CD4-positive, alpha-beta T cell treated with Interleukin-15 for 1 hour (primary cell): ENCODE measurements at places on chromosomes 3 and 15.

- DNase-seq = no peak
These were observed 1273.6 kb upstream of the GBE1 start for GRCh38 chr3:83034806-83035703.

DNA sequence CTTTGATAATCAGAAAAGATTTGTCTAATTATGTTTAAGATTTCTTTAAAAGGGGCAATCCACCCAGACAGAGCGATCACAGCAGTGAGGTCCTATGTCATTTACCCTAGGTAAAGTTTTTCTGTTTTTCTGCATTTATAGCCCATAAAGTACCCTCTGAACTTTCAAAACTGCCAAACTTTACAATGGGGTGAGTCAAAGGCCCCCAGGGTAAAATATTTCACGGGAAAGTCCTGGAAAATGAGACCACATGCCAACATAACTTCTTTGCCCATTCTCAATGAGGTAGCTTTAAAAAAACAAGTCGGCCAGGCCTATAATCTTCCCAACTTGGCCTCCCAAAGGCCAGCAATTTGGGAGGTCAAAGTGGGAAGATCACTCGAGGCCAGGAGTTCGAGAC lies 53.0 kb downstream of the SUCLG2 start:
- no peak for DNase-seq

GRCh38 chr3:129940086-129940485 lies 34.4 kb upstream of the TRH start:
- no peak for DNase-seq

DNA sequence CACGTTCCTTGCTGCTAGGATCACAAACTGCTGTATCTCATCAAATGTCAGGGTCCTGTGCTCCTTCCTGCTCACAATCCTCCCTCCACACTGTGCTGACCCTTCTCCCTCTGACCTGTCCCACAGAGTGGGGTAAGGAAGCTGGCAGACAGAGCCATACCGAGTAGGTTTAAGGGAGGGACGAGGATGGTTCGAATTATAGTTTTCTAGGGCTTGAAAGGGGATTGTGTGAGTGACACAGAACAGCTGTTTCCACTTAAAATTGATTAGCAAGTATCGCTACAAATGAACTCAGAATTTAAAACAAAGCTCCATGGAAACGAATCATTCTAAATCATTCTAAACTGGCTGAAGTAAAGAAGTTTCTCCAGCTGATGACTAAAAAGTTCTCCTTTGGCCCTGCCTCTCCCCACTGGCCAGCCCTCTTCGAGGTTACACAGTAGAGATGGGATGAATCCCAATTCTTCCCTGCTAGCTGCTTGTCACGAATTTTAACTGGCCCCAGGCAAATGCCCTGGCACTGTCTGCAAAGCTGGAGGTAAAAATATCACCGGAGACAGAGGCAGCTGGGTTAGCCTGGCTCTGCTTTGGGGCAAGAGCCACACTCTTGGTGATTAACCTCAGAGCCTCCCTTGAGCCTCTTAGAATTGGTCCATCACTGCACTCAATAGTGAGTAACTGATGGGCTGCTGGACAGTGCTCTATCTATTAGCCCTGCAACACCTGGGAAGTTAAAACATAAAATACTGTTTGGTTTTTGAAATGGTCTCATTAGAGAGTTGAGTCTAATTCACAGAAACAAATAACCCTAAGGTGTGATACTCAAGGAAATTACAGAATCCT lies 194.9 kb downstream of the CHST2 start:
- DNase-seq = no peak

GRCh38 chr15:81165535-81165934 lies 31.1 kb upstream of the IL16 start:
- no peak for DNase-seq

- DNase-seq = no peak
These were observed 33.1 kb downstream of the CP start for GRCh38 chr3:149188494-149188893.

GRCh38 chr3:4492208-4493013 lies 737 bp upstream of the ITPR1 start:
- DNase-seq = peak; percentile 50

DNA sequence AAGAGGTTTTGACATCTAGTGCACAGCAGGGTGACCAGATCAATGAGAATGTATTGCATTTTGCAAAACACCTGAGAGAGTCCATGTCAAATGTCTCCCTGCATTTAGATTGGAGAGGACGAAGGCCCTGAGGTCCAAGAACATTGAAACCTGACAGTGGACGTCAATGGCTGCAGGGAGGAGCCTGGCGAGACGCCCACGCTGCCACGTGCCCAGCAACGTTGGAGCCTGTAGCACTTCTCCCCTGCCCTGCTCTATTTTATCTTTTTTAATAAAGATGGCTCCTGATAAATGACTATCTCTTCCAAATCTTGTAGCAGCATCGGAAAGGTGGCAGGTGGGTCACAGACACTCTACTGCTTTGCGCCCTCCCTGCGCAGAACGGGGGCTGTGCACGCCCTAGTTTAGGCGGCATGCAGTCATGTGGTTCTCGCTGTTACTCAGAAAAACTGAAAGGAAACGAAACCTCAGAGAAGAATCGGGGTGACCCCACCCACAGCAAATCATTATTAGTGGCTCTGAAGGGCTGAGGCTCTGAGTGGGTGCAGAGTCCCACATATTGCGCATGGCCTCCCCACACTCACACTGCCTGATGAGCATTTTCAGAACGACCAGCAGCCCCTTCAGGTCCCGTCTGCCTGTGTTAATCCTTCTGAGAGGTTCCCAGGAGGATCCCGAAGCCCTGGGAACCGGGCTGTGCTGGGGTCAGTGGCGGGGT lies 62.5 kb upstream of the TAMM41 start:
- DNase-seq = no peak

GRCh38 chr3:57770009-57770827 lies 14.1 kb downstream of the SLMAP start:
- DNase-seq = no peak

- no peak for DNase-seq
These were observed 33.3 kb downstream of the TFDP2 start for GRCh38 chr3:142115867-142116668.

DNA sequence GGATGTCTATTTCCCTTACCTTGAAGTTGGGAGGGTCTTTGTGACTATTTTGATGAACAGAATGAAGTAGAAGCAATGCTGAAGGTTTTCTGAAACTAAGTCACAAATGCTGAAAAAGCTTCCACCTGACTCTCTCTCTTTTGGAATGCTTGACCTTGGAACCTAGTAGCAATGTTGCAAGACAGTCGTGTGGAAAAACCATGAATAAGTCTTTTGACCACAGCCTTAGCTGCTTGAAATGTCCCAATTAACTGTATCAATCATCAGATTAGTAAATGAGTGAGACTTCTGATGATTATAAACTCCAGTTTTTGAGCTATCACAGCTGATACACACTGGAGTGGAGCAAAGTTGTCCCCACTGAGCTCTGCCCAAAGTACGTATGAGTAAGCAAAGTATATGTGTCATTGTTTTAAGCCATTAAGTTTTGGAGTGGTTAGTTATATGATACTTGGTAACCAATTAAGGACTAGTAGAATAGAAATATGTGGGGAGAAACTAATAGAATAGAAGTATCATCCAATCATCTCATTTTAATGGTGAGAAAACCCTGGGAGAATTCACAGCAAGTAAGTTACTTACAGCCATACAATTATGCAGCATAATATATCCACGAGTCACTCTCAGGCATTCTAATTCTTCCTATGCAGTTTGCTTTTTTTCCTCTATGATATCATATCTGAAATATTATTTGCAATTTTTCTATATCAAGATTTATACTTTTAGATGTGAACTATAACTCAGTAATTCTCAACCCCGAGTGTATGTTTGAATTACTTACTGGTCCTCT lies 1010.6 kb downstream of the ROBO2 start:
- DNase-seq = no peak

- DNase-seq = no peak
These were observed 78.7 kb downstream of the SLC9A9 start for GRCh38 chr3:143769616-143770015.

- no peak for DNase-seq
These were observed 1.7 kb downstream of the ZMAT3 start for GRCh38 chr3:179069762-179070390.

DNA sequence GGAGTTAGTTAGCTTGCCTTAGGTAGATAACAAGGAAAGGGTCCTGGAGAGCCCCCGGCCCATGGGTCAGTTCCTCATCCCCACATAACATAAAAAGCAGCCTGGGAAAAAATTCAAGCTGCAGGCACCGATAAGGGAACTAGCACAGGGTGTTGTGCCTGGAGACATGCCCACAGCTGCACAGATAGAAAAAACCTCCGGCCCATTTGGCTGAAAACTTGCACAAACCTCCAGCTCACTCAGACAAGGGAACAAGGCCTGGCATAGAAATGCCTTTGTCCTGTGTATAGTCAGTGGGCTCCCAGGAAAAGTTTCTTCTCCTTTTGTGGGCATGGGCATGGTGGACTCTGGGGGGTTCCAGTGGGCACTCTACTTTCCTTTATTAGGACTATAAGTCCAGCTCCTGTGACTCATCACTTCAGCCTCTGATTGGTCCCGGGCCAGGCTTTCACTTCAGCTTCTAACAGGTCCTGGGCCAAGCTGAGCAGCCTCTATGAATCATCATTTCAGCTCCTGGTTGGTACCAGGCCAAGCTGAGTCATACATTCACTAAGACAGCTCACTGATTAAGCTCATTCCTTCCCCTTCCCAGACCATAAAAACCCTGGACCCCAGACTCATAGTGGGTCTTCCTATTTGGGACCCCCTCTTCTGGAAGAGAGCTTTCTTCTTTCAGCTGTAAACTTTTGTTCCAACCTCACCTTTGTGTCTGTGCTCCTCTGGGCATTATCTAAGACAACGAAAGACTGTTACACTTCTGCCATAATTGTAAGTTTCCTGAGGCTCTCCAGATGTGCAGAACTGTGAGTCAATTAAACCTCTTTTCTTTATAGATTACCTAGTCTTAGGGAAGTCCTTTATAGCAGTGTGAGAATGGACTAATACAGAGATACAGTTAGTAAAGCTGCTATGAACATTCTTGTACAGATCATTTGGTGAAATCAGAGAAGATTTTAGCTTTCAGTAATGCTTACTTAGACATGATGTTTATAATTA lies 348.0 kb upstream of the DPPA4 start:
- no peak for DNase-seq

DNA sequence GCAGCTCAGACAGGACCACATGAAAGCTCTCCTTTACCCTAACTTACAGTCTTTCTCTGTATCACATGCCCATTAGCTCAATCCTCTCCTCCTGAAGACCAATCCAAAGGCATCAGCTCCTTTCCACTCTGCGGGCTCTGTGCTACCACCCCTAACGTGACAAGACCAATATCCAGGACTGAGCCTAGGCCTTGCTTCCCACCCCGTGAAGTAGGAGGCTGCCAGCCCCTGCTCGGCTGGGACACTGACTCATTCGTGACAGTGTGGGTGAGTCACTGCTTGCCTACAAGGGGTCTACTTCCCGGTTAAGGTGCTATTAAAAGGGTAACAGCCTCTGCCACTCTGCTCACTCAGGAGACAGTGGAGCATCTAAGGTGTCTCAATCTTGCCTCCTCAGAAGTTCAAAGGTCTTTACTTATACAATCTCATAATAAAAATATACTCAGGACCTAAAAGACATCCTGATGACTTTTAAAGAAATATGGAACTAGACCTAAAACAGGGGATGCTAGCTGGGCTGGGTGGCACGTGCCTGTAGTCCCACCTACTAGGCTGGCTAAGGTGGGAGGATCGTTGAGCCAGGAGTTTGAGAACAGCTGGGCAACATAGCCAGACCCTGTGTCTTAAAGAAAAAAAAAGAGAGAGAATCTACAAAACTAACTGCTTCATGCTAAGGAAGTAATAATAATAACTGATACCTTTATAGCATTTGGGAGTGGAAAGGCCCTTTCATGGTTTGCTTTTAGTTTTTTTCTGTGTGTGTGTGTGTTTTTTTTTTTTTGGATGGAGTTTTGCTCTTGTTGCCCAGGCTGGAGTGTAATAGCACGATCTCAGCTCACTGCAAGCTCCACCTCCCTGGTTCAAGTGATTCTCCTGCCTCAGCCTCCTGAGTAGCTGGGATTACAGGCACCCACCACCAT lies 55.0 kb downstream of the TMEM44 start:
- DNase-seq = peak; percentile 60

- DNase-seq = no peak
These were observed 218.5 kb downstream of the BBX start for GRCh38 chr3:107740992-107741896.

GRCh38 chr3:39848365-39848764 lies 39.0 kb downstream of the MYRIP start:
- DNase-seq = no peak

- no peak for DNase-seq
These were observed 84.6 kb downstream of the DGKG start for GRCh38 chr3:186277268-186277909.

DNA sequence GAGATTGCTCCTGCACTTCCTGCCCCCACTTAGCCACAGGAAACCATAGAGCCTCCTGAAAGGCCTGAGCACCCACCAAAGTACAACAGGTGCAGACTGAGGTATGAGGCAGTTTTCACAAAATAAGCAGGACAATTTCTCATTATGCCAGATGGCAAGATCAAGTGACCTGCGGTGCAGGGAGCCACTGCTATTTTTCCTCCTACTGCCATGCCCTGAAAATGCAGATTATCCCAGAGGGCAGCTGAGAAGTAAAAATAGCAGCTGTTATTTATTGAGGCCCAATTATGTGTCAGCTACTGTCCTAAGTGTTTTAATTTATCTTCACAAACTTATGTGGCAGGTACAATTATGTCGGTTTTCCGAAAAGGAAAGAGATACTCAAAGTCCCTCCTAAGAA lies 209.5 kb upstream of the ST8SIA2 start:
- no peak for DNase-seq

DNA sequence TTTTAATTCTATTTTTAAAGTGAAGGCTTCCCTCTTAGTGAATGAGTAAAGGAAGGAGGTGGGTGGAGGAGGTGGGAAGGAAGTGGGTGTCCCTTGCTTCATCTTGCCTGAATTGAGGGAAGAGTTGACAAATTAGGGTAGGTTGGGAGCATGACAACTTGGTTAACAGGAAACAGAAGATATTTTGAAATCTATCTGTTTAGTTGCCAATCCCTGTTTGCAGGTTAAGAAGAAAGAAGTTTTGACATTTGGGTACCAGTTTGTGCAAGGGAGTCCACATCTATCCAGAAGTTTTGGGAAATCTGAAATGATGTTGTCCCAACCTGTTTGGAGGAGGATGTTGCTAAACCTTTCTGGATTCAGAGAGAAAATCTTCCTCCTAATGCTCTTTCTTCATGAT lies 204.1 kb upstream of the SUCLG2 start:
- no peak for DNase-seq

DNA sequence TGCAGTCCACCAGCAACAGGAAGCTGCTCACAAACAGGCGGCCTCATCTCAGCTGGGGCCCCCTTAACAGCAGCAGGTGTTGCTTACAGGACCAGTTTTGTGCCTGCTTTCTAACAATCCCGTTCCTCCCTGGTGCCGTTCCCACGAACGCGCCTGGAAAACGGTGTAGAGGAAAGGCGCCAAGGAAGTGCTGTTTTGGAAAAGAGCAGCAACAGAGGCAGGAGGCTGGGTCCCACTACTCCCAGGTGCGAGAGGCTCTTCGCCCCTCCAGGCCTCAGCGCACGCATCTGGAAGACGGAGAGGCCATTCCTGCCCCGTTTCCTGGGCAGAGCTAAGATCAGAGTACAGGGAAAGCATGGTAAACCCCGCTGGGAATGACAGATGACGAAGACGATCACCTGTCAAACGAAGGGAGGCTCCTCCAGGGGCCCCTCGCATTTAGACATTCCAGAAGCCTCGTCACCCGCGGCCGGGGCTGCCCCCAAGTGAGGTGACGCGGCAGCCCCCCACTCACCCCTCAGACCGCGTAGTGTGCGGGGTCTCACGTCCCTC lies 603 bp downstream of the SCAPER start:
- DNase-seq = no peak

- no peak for DNase-seq
These were observed 87.2 kb upstream of the TNFAIP8L3 start for GRCh38 chr15:51181905-51182304.

- DNase-seq = no peak
These were observed 357.9 kb downstream of the LSAMP start for GRCh38 chr3:116087426-116087825.
